ENCODE measurements at places on chromosomes 7 and 10. TPM values are rescaled to one million over a fixed set of nuclear protein-coding genes. Genes with fewer than 3 reads are reported as not detected.

VSIR gene
- 3.8 TPM for total RNA-seq

HYAL4 gene
- 0.20 TPM for total RNA-seq

DNA sequence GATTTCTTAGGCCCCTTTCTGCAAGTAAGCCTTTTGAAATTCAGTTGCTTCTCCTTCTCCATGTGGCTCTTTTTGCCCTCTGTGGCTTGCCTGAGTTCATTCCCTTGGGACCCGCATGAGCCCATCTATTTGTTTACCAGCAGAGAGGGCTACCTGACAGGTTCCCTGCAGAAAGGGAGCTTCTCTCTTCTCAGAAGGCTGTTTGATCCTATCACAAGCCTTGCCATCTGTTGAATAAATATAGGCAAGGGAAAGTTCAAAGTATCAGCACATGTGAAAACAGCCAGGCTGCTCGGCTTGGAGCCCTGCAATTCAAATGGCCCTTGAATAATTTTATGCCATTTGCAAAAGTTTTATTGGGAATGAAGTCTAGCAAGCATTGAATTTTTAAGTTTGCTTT, 720.2 kb upstream of the FZD8 start:
- DNase-seq, result no peak

PRSS37 gene
- total RNA-seq, result not detected

All from pulmonary artery endothelial cell (primary cell).